Muscle of arm (tissue), 14 donors: ENCODE measurements at places on chromosomes 3 and 15.
A peak's percentile ranks its signal among the peaks of the same experiment; 100 is the strongest.

- DNase-seq = no peak
Observed at GRCh38 chr3:111691293-111691909, 96.3 kb upstream of the ZBED2 start.

DNA sequence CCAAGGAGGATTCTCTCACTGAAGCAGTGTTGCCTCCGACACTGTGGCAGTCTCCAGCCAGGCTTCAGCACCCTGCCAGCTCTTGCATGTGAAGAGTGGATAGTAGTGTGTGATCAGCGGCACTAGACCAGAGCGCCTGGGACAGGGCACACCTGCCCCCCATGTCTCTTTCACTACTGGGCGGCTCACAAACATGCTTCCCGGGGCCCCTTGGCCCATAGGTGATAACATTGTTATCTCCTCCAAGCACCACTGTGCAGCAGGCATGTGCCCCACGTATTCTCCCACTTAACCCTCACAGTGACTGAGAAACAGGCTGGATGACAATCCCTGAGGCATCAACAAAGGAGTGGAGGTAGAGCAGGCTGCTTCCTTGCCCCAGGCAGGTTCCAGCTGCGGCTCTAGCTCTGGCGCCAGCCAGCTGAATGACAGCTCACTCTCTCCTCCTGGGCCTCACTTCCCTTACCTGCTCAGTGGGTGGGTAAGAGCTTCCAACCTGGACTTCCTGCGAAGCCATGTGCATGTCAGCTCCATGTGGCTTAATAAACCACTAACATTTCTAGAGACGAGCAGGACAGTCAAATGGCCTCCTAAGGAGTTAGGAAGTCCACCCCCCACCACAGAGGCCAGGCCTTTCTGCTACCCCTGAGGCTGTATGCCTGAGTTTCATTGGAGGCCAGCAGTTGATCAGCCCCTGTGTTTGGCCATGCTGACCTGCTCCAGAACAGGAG lies 37.8 kb downstream of the KLF13 start:
- DNase-seq = no peak

- DNase-seq = no peak
Observed at GRCh38 chr3:142148044-142148791, 1.1 kb downstream of the TFDP2 start.

DNA sequence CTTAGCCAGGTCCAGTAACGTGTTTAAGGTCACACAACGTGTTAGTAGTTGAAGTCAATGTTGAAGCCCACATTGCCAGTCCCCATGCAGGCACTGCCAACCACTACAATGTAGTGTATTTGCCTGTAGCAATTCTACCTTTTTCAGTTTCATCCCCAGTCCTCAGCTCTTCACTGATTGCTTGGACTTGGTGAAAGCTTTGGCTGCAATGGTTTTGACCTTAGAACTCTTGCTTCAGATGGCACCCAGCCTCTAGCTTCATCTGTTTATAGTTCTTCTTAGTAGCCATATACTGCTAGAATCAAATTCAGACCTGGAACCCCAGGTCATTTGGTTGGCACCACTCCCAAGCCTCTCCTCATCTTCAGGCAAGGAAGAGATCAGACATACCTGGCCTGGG lies 345.4 kb upstream of the SEMA6D start:
- no peak for DNase-seq

DNA sequence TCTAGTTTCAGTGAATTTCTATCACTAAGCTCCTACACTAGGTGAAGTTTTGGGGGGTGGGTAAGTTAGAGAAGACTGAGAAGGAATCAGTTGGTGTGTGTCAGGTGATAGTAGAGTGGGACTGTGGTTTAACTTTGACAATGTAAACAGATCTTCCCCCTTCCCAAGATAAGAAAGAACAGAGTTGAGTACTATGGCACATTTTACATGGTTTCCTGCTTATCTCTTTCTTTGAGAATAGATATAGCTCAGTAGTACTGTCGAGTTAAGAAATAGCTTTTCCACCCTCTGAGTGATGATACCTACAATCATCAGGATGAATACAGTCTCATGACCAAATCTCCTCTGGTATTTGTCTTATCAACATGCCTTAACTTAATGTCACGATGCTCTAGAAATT lies 42.8 kb downstream of the GAP43 start:
- no peak for DNase-seq

DNA sequence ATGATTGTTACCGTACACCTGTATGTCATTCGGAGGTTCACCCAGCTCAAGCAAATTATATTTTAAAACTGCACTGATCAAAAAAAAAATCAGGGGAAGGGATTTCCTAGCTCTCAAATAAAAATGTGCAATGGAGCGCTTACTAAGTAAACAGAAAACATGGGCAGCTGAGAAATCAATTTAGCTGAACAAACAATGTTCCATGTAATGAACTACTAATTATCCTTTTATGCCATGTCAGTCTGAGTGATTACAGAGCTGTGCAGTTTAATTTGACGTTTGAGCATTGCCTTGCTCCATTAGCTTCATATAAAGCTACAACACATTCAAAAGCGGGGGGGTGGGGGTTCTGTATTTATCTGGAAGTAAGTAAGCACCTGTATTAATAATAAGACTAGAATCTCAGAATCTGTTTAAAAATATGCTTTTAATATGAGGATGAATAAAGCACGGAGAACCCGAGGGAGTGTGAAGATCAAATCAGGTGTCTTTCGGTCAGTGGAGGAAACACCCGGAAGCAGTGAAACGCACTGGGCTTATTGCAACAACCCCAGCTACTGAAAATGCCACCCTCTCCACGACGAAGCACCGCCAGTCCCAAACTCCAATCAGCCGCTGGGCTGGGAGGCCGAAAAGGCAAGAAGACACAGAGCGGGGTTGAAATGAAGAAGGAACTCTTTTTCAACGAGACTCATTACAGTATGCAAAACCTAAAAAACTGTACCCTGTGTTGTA lies 196.5 kb upstream of the ATP11B start:
- DNase-seq = no peak

- no peak for DNase-seq
Observed at GRCh38 chr15:36426691-36427090, 152.7 kb upstream of the CDIN1 start.

GRCh38 chr3:106397006-106397405 lies 528.2 kb upstream of the CBLB start:
- DNase-seq = no peak

GRCh38 chr3:116966649-116967048 lies 257.1 kb downstream of the TUSC7 start:
- no peak for DNase-seq

- no peak for DNase-seq
Observed at GRCh38 chr3:49717211-49717958, 2.1 kb downstream of the AMIGO3 start.

GRCh38 chr3:9399746-9400145 lies 2.3 kb downstream of the SETD5 start:
- DNase-seq = peak; percentile 89

DNA sequence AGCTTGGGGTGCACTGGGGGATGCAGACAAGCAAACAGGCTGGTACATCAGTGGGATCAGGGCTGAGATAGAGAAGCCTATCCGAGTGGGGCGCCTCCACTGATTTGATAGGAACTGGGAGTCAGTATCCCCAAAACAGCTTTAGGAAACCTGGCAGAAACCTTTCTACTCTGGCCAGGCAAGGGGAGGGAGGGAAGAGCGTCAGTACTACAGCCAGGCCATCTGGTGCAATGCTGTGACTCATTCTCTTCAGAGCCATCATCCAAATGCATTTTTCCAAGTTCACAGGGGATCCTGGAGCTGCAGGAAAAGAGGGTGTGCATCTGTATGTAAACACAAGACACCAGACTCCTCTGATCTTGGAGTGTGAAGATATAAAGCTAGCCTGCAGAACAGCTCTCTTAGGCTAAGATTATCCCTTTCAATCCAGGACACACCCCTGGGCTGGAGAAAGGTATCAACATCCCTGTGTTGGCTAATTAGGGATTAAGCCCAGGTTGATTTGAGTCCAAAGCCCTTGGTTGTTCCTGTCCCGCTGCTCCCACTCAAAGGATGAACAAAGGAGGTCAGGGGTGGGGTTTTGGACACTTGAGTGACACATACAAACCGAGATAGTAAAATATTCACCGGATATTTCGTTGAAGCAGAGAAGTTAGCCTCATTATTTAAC lies 9.3 kb downstream of the GALNT15 start:
- DNase-seq = peak; percentile 69

- DNase-seq = peak; percentile 64
Observed at GRCh38 chr15:63891079-63891767, 57.5 kb upstream of the HERC1 start.

DNA sequence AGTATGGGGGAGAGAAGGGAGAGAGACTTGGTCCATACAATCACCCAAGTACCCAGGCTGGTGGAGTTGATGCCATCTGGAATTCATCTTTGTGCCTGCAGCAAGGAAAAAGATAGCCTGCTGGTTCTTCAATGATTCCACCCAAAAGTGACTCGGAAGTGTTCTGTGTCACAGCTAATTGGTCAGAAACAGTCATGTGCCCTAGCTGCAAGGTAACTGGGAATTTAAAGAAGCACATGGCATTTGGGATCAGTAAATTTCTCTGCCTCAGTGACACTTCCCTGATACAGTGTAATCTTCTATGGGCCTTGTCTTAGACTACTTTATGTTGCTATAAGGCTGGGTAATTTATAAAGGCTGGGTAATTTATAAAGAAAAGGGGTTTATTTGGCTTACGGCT lies 17.5 kb downstream of the TLNRD1 start:
- no peak for DNase-seq

DNA sequence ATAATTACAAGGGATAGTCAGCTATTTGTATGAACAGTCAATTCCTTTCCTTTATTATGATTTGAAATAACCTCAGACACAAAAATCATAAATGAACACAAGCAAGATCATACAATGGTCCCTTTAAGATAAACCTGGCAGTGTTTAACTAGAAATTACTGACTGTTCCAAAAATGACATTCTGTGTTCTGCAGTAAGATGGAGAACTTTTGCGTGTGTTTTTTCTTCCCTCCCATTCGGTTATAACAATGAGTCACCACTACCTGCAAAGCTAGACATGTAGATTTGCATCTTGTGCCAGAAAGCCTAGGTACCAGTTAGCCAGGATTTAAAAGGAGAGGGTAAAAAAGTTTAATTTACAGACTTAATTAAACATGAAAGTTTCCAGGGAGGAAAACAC lies 248.2 kb upstream of the ADAMTS9 start:
- DNase-seq = no peak
